CD4-positive, alpha-beta T cell treated with Interleukin-10 for 1 hour (primary cell): ENCODE measurements at places on chromosomes 12 and 14.

GRCh38 chr14:38971258-38971921 is 131.6 kb downstream of the SEC23A start:
- no peak for DNase-seq

- no peak for DNase-seq
Observed at GRCh38 chr12:50689437-50689836, 74.5 kb upstream of the ATF1 start.

DNA sequence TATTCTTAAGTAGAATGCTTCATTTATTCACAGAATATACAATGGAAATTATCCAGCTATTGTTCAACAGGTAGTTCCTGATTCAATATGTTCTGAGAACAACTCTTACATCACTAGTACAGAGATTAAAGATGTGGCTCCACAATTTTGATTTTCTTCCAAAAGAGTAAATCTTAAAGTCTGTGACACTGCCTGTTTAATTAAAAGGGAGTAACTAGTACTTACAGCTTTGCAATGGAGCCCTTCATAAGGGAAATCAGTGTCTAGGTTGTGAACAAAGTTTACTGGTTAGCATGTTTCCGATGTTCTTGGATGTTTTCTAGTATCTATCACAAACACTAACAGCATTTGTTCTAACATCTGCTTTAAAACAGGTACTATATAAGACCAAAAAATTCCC is 30.8 kb downstream of the MIA2 start:
- DNase-seq = no peak

- peak; percentile 37 for DNase-seq
Observed at GRCh38 chr12:67649570-67650387, 1.2 kb downstream of the DYRK2 start.

- no peak for DNase-seq
Observed at GRCh38 chr12:131737150-131737827, 26.4 kb downstream of the SFSWAP start.

- no peak for DNase-seq
Observed at GRCh38 chr14:23168246-23168645, 15.2 kb downstream of the SLC7A8 start.

GRCh38 chr12:91984556-91984955 is 161.1 kb downstream of the BTG1 start:
- no peak for DNase-seq

DNA sequence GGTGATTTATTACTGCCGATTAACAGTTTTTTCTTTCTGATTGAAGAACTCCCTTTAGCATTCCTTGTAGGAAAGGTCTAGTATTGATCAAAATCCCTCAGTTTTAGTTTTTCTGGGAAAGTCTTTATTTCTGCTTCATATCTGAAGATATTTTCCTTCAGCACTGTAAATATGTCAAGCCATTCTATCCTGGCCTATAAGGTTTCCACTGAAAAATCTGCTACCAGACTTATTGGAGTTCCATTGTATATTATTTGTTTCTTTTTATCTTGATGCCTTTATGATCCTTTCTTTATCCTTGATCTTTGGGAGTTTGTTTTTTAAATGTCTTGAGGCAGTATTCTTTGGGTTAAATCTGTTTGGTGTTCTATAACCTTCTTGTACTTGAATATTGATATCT is 55.0 kb upstream of the TMTC1 start:
- no peak for DNase-seq

- no peak for DNase-seq
Observed at GRCh38 chr12:131116468-131117117, 162.9 kb downstream of the ADGRD1 start.

DNA sequence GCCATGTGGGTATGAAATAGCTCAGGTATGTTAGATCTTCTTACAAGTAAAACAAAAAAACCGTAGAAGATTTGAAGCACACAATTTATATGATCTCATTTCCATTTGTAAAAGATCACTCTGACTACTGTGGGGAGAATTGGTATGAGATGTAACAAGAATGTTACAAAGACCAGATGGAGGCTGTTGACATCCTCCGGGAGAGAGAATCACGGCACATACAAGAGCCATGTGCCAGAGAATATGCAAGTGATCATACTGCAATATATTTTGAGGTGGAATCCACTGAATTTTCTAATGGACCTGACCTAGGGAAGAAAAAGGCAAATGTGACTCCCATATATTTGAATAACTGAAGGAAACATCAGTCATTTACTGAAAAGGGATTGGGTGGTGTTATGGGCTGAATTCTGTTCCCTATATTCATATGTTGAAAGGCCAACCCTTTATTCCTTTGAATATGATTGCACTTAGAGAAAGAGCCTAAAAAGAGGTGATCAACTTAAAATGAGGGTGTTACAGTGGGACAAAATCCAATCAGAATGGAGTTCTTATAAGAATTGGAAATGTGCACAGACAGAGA is 29.1 kb downstream of the PRB3 start:
- DNase-seq = no peak

- no peak for DNase-seq
Observed at GRCh38 chr14:101374373-101375338, 186.6 kb upstream of the DIO3 start.

GRCh38 chr12:26121323-26122060 is 3.3 kb downstream of the BHLHE41 start:
- DNase-seq = no peak

GRCh38 chr12:16021676-16022075 is 110.5 kb downstream of the DERA start:
- no peak for DNase-seq

DNA sequence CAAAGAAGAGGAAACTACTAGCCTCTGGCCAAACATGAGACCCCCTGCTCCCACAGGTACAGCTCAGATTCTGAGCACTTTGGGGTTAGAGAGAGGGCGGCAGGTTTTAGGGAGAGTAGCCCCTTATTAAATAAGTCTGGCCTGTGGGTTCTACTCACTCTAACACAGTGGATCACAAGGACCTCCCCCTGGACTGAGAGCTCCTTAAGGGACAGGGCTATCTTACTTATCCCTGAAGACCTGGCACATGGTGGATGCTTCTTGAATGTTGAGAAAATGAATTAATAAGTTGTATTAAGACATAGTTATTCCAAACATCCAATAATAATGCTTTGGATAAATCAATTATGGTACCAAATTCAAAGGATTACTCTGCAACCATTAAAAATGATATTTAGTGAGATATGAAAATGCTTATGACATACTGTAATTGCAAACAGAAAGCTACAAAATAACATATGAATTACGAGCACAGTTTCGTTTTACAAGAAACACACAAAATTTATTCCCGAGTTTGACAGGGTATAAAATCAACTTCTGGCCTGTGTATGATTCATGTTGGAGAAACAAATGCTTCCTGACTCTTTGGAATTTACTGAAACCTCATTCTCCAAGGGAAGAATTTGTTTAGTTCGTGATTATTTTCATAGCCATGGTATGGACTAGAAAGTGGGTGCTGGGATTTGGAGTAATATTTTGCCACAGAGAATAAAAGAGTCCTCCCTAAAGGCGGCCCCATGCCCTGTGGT is 59.3 kb upstream of the BDKRB2 start:
- no peak for DNase-seq

- DNase-seq = no peak
Observed at GRCh38 chr12:101793401-101793800, 37.4 kb downstream of the GNPTAB start.

DNA sequence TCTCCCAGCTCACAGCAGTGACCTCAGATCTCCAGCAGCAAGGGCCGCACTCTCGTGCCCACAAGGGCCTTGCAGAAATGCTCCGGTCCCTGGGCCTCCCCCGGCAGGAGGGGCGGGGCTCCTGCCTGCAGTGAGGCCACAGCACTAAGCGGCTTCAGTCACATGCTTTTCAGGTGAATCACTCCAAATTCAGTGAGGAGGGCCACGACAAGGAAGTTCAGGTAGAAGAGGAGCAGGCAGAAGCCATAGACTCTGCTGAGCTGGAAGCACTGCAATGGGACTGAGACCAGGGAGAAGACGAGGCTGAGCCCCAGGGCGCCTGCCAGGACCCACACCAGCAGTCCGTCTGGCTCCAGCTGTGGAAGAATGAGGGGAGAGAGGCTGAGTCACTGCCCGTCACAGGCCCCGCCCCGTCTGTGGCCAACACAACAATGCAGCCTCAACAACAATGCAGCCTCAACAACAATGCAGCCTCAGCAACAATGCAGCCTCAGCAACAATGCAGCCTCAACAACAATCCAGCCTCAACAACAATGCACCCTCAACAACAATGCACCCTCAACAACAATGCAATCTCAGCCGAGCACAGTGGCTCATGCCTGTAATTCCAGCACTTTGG is 35.2 kb downstream of the SLC8B1 start:
- DNase-seq = no peak

DNA sequence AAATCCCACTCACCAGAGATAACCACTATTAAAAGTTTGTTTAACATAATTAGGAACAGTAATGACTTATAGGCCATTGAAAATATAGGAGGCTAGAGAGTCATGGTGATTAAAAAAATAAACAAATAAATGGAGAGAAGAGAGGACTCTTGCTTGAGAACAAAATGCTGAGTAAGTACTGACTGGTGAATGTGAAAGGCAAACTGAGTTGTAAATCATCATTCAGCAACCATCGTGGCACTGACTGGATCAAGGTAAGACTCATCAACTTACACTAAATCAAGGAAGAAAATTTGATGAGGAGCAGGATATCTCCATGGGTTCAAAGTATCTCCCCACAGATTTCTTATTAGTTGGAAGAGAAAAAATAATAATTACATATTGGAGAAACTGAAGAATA is 14.1 kb upstream of the YBX3 start:
- no peak for DNase-seq

DNA sequence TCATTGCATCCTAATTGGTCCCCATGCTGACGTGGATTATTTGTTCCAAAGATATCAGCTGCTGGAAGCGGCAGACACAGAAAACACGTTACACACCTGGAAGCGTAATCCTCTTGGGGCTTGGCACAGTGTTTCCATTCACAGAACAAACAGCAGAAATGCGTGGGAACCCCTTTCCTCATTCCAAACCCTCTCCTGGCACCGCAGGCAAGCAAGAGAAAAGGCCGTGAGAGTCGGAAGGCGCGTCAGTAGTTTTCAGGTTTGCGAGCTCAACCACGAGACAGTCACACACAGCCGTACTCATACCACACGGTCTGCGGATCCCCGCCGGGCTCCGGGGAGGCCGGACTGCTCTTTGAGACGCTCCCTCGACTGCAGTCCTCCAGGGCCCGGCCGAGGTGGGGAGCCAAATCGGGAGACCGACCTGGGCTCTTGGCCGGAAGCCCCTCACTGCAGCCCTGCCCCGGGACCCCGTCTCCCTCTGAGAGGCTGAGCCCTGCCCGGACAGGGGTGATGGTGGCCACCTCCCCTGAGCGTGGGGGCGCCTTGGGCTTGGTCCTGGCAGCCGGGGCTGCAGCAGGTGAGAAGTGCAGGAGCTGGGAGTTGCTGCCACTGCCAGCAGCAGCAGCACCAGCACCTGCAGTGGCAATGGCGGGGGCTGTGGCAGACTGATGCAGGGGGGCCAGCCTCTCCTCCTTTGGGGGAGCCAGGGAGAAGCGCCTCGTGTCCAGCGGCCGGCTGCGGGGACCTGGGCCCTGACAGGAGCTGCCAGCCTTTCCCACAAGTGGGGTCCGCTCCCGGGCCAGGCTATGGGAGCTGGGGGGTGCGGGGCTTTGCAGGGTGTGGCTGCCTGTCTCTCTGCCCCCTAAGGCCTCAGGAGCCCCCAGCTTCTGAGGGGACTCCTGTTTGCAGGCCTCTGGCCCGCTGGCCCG is 28.1 kb upstream of the GPR68 start:
- no peak for DNase-seq

DNA sequence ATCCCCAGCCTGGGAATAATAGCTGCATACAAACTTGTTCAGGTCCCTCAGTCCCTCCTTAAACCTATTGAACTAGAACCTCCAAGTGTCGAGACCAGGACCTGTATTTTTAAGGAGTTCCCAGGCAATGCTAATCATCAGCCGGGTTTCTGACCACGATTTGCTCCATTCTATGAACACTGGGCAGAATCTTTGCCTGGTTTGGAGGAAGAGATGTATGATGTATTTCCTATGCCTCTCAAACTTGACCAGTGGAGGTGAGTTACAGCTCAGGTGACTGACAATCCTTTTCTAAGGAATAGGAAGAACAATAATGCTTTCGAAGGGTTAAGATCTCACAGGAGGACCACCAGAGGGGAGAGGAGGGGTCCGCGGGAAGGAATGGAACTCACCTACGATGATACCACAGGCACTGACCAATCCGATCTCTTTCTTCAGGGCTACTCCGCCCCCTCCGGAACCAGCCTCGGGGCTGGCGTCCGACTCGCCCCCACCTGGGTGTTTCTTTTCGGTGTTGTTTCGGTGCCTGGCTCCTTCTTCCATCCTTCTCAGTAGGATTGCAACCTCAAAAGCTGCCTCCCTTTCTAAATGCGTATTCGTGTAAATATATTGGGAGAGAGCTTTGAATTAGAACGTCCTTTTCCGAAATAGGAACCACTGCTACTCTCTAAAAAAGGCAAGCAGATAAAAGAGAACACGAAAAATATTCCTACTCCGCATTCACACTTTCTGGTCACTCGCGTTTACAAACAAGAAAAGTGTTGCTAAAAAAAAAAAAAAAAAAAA is 895 bp downstream of the SLC7A8 start:
- DNase-seq = peak; percentile 34

GRCh38 chr12:45213107-45213506 is 2.8 kb upstream of the ANO6 start:
- no peak for DNase-seq

DNA sequence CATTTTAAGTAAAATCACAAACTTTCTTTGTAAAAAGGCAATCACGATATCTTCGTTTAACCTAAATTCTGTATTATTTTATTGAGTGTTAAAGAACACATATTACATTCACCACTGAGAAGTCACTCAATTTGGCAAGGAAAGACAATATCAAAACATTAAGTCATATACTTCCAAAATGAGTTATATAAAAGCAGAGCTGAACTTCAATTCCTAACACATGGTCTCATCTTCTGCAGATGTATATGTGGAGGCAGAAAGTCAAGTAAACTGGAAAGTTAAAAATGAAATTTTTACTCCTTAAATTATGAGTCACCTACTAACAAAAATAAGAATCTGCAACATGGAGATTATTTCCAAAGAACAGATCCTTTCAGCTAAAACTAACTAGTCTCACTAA is 28.7 kb downstream of the BMAL2 start:
- DNase-seq = no peak

DNA sequence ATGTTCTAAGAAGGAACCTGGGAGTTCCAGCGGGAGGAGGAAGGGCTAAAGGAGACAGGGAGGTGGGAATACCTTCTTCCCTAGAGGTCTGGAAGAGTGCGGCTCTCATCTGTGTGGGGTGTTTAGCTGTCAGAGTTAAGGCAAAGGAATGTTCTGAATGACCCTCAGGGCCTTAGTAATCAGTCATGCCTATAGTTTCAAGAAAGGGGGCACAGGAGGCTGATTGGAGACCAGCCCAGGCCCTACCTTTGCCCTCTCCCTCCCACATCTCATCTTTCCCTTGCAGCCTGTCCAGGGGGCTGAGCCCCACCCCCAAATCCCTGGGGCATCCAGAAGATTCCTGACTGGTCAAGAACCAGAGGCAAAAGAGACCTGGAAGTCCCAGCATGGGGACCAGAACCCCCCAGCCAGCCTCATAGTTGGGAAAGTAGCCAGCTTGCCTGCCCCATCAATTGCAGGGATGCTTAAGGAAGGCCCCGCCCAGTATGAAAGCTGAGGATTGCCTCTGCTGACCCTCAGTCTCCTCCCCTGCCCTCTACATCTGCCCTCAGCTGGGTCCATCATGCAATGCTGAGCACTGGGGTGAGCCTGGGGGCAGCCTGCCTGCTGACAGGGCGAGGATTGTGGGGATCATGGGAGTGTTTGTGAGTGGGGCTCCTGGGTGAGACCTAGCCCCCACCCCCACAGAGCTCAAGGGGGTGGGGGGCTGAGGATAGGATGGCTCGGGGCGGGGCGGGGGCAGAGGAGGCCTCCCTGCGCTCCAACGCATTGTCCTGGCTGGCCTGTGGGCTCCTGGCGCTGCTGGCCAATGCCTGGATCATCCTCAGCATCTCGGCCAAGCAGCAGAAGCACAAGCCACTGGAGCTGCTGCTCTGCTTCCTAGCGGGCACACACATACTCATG is 1.8 kb downstream of the GPR162 start:
- no peak for DNase-seq
